ENCODE measurements at places on chromosomes 13 and 19. TPM values are rescaled to one million over a fixed set of nuclear protein-coding genes. Genes with fewer than 3 reads are reported as not detected.
A peak's percentile ranks its signal among the peaks of the same experiment; 100 is the strongest.

DNA sequence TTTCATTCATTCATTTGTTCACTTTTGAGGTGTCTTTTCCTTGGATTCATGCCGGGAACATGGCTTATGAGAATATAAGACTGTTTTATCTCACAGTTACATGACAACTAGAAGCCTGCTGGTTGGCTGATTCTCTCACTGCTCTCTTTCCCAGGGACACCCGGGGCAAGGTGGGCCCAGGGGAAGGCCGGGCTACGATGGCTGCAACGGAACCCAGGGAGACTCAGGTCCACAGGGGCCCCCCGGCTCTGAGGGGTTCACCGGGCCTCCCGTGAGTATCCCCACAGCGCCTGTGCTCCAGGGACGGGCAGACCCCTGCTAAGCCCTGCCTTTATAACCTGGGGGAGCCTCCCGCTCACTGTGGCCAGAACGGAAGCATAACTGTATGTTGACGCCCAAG, 121.2 kb downstream of the COL4A2 start:
- no peaks in the 10 kb centered on the region for H3K4me1 ChIP-seq
- no peaks in the 10 kb centered on the region for H3K36me3 ChIP-seq
- DNase-seq, result no peak
- peaks cover 50% of the 10 kb centered on the region for H3K27me3 ChIP-seq

DNA sequence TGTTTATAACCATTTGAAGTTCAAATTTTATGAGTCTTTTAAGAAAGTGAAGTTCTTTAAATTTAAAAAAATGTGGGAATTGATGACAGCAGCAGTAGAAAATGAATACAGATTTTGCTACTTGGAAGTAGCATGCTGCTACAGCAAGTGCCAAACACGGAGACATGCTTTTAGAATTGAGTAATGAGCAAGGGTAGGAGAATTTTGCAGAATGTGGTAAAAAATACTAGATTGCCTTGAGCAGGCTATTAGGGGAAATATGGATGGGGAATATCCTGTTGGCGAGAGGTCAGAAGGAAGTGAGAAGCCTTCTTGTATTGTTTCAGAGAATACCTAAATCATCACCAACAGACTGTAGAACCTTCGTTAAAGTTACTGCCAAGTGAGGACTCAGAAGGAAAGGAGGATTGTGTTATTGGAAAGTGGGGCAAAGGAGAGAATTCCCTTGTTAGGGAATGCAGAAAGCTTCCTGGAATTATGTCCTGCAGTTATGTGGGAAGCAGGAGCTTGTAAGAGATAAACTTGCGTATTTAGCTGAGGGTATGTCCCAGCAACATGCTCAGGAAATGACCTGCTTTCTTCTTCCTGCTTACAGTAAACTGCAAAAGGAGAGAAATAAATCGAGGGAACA, 32.4 kb upstream of the OXGR1 start:
- peaks cover 36% of the 10 kb centered on the region for H3K27me3 ChIP-seq
- no peaks in the 10 kb centered on the region for H3K36me3 ChIP-seq
- no peak for DNase-seq
- H3K4me1 ChIP-seq, result peaks cover 2% of the 10 kb centered on the region
- H3K4me3 ChIP-seq, result no peak overlapping the region

- H3K27me3 ChIP-seq, result no peaks in the 10 kb centered on the region
- H3K4me1 ChIP-seq, result peaks cover 14% of the 10 kb centered on the region
- H3K36me3 ChIP-seq, result no peaks in the 10 kb centered on the region
- DNase-seq, result no peak
- peak overlapping the region; percentile 4 for H3K4me3 ChIP-seq
These were observed 4.3 kb upstream of the NR2F6 start for GRCh38 chr19:17249887-17250548.

DNA sequence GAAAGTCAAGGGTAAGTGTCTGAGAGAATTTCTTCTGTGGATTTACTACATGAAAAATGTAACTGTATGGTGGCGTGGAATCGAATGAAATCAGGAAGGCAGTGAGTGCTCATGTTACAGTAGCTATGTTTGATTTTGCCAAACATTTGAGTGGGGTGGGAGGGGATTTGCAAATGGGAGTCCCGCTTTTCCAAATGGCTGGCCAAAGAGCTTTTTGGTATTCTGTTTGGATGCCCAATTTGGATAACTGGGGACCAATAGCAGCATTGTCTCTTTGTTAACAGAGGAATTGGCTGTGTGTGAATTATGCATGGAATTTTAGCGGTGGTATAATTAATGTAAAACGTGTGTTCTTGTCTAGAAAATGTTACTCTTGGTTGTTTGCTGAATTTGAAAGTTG, 17.8 kb downstream of the HNRNPM start:
- no peaks in the 10 kb centered on the region for H3K27me3 ChIP-seq
- no peak overlapping the region for H3K27ac ChIP-seq
- no peak for DNase-seq
- no peak overlapping the region for H3K4me3 ChIP-seq
- H3K36me3 ChIP-seq, result peaks cover 13% of the 10 kb centered on the region
- peaks cover 58% of the 10 kb centered on the region for H3K4me1 ChIP-seq

DNA sequence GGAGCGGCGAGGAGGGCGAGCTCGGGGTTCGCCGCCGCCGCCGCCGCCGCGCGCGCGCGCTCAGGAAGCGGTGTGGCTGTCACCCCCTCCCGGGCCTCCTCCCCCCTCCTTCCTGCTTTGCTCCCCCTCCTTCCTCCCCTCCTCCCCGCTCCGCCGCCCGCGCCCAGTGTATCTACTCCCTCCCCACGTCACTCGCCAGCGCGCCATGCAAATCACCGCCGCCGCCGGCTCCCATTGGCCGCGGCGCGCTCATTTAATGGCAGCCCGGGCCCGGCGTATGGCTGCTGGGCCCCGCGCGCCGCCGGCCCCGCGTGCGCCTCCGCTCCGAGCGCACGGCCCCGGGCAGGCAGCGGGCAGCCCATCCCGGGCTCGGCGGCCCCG, 335 bp upstream of the SOX1 start:
- H3K27me3 ChIP-seq, result peaks cover 60% of the 10 kb centered on the region
- H3K36me3 ChIP-seq, result peaks cover 15% of the 10 kb centered on the region
- no peak overlapping the region for H3K27ac ChIP-seq
- H3K4me3 ChIP-seq, result no peak overlapping the region
- peak; percentile 74 for DNase-seq
- peaks cover 18% of the 10 kb centered on the region for H3K4me1 ChIP-seq

CCDC97 gene
- total RNA-seq, result 49.1 TPM
